HS-27A (cell line): ENCODE measurements at places on chromosomes 11 and 22.

GRCh38 chr11:87719326-87720073 is 455.7 kb downstream of the RAB38 start:
- no peak for DNase-seq

DNA sequence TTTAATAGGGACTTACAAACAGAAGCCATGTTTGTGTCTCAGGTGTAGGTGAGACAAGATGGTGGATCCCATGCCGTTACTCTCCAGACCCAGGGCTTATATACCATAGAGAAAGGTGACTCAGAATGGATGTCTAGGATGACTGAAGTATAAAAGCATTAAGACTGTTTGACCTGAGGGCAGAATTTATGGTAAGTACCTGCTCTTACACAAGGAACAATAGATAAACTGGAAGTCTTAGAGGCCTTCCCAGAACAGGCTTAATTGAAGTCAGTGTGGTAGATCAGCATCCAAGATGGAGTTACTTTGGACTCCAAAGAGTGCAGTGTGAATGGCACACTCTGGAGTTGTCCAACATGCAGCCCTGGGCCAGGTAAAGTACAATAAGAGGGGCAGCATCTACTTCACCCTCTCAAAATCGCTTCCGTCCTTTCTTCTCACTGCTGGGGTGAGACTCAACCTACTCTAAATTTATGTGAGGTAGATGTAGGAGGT is 387.0 kb upstream of the DDI1 start:
- DNase-seq, result no peak

DNA sequence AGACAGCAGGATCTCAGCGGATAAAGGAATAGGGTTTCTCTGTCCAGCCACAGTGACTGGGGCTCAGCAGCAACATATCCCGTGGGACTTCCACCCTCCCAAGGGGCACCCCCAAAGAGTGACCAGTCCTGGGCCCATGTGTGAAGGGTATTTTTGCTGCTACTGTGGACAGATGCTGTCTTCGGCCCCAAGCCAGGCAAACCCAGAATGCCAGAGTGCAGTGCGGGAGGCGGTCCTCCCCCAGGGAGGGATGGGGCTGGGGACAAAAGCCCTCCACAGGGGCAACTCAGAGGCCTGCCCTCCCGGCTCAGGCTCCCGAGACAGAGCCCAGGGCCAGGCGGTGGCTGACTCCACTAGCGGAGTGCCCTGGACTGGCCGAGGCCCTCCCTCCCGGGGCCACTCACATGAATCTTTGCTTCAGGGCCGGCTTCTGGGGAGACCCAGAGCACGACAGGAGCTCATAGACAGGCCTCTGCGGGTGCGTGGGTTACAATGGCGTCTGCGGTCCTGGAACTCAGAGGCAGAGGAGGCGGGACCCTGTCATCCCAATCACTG is 34.7 kb upstream of the WNT7B start:
- no peak for DNase-seq

- no peak for DNase-seq
Observed at GRCh38 chr11:129930743-129931142, 35.4 kb upstream of the NFRKB start.

- DNase-seq, result no peak
Observed at GRCh38 chr11:127057126-127057525, 56.6 kb upstream of the KIRREL3 start.

DNA sequence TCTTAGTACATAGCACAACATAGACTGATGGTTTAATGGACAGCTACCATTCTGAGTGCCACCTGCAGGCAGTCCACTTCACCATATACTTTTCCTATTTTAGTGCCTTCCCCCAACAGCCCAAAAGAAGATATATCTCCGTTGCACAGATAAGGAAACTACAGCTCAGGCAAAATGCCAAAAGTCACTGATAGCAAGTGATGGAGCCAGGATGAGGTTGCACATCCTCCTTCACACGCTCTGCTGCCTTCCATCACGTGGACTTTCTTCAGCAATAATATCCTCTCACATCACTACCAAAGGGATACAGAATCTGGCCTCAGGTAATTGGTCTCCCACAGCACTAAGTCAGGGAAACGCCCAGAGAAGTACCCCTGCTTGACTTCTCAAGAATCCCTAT is 7.5 kb downstream of the TCF20 start:
- DNase-seq, result no peak

GRCh38 chr22:35648066-35649025 is at the start of gene APOL6:
Gene APOL6, plus strand, starts transcription at chr22:35648446. Its CDS starts 7,980 bp downstream, at chr22:35656426.
- DNase-seq, result no peak

DNA sequence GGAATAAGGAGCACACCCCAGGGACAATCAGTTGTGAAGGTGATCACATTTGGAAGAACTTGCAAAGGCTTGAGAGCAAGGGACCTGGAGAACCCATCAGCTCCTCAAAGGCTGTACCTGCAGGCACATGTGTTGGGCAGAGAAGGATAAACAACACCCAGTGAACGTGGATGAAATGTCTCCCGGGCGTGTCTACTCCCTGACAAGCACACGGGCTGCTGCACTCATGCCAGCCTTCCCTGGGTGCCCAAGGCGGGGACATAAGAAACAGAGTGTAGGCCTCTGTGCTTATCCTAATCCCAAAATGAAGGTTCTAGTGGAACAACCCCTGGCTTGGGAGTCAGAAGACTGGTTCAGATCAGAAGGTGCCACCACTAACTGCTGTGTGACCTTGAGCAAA is 46.7 kb downstream of the DSCAML1 start:
- no peak for DNase-seq

- DNase-seq, result no peak
Observed at GRCh38 chr22:34379825-34380224, 459.5 kb upstream of the LARGE1 start.

DNA sequence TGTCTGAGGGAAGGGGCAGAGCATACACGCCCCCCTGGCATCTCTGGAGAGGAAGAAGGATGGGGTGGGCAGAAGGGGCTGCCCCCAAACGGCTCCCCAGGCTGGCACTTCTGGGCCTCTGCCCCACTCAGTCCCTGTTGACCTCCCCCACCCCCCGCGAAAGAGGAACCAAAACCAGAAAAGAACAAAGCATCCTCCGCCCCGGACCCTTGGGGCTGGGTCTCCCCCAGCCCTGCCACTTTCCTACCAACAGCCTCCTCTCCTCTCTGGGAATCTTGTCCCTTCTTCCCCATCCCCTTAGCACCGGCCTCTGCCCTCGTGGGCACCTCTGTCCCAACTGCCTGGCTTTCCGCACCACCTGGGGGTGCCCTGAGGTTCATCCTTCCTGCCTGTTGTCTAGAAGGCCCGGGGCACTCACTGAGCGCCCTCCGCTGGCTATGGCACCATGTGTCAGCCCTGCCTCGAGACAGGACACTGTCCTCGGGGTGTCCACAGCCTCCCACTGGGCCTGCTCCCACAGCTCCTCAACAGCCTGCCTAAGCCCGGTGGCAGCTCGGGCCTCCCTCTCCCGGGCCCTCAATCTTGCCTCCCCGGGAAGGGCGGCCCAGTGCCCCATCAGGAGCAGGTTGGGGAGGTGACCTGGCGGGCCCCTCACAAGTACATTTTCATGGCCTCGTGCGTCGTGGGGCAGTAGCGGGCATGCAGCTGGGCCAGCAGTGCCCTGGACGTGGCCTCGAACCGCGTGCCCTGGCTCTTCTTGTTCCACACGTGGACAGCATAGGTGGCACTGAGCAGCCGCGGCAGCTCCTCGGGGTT is 28.2 kb downstream of the A4GALT start:
- no peak for DNase-seq

DNA sequence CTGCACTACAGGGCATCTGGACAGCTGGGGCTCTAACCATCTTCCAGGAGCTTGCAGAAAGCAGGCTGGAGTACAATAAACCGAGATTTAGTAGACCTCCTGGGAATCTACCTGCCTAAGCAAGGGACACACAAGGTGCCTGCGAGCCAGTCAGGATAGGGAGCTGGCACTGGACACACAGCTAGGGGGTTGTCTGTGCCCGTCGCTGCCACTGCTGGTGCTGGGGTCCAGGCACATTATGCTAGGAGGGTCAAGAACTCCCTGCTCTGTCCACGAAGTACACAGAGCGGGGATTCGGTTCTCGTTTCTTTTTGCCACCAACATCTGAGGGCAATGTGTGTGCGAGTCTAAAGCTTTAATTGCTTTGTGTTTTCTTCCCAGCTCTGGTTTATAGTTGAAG is 4.2 kb downstream of the RIC8A start:
- DNase-seq, result no peak

DNA sequence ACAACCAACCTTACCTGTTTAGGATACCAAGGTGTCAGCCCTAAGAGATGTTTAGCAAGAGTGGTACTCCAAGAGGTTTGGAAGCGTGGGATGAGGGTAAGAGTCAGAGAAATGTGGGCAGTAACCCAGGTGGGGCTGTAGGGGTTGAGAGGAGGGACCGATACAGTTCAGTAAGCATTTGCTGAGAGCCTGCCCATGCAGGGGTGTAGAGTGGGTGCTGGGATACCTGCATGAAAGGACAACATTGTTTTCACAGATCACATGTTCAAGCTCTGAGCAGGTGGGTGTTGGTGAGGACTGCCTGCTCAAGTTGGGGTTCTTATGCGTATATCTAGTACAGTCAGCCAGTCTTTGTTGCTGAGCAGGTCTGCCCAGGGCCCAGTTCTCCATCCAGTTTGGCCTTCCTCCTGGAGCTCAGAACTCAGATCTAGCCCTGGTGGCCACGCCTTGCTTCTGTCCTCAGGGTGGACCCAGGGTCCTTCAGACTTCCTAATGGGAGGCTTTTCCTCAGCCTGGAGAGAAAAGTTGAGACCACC is 14.8 kb downstream of the PPFIBP2 start:
- no peak for DNase-seq

DNA sequence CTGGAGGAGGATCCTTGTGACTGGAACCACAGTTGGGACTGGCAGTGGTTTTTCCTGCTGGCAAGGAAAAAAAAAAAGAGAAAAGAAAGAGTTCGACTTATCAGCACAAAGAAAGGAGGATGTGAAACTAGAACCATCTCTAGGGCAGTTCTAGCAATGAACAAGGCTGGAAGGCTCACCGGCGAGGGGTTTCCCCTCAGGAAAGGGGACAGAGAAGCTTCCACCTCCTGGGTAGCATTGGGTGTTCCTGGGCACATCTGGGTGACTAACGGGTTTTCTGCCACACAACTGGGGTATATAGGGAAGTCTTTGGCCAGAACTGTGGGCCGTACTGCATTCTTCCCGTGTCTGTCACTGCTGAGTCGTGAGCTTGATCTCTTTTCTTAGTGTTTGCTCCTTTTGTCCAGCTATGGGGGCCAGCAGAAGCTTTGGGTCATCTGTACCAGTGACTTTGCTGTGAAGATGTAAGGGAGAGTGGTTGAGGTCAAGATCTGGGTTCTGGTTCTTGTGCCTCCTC is 109.4 kb upstream of the OR4B1 start:
- DNase-seq, result peak; percentile 42

DNA sequence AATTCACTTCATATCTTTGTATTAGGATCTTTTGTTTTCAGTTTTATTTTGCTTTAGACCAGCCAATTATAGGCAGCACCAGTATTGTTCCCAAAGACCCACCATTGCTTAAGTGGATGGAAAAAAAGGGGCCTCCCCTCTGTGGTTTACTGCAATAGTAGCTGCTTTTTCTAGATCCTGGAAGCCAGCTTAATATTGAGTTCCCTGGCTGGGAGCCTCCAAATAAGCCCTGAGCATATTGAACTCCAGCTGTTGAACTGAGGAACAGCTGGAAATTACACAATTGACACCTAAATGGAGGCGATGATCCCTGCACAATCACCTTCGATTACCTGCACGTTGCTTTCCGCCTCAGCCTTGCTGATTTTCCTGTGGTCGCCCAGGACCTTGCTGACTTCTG is 576.0 kb downstream of the SOX6 start:
- DNase-seq, result no peak

DNA sequence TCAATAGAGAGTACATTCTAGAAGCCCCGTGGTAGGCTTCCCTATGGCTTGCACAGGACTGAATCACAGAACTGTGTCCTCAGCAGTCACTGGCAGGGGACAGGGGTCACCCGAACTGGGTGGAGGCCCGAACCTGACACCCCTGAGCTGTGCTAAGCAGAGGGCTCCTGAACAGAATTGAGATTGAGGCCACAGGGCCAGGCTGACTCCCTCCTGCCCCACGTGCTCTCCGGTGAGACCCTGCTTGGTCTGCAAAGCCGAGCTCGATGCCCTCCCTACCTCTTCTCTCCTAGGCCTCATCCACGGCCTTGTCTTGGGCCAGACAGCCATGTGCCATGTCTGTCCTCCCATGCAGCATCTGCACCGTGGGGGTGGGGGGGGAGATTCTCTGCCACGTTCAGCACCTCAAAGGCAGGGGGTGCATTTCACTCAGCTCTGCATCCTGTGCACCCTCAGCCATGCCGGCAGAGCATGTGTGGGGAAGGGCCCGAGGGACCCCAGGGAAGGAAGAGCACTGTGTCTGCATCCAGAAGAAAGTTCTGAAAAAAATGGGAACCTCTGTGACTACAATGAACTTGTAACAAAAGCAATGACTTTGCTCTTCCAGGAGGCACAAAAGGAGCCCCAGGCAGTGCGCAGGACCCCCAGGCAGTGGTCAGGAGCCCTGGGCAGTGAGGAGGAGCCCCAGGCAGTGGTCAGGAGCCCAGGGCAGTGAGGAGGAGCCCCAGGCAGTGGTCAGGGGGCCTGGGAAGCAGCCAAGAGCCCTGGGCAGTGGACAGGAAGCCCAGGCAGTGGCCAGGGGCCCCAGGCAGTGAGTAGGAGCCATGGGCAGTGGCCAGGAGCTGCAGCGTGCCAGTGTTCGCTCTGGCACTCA is 76.7 kb upstream of the SEPTIN5 start:
- DNase-seq, result no peak

DNA sequence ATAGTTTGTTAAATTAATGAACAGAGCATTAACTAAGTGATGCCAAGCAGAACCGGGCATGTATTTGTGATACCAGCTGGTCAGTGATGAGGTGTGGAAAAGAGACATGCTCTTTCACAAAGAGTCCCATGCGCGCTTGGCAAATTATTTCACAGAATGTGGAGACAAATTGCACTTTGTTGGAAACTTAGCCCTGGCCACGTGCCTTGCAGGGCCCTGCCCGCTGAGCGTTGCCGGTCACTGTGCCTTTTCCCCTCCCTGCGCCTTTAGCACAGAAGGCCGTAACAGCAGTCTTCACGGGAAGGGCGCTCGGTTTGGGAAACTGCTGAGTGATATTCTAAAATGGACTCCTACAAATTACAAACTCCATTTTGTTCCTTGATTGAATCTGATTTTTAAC is 235.9 kb downstream of the TBC1D22A start:
- no peak for DNase-seq

- no peak for DNase-seq
Observed at GRCh38 chr22:32328306-32329201, 29.1 kb upstream of the RFPL3 start.

GRCh38 chr11:109132539-109132938 is 289.5 kb upstream of the C11orf87 start:
- DNase-seq, result no peak

GRCh38 chr22:49148895-49149418 is 678.7 kb downstream of the BRD1 start:
- DNase-seq, result no peak
